ENCODE measurements at places on chromosomes 1 and 21. TPM values are rescaled to one million over a fixed set of nuclear protein-coding genes. Genes with fewer than 3 reads are reported as not detected.

PCP4L1 gene
- 0.26 TPM for total RNA-seq

TEDDM1 gene
- total RNA-seq, result not detected

- DNase-seq, result peak; percentile 36
Observed at GRCh38 chr1:40662864-40663263, 2.6 kb downstream of the RIMS3 start.

GRCh38 chr1:165259236-165259635 lies 97.3 kb downstream of the LMX1A start:
- DNase-seq, result no peak

- no peak for DNase-seq
Observed at GRCh38 chr1:154760469-154760933, 109.6 kb downstream of the KCNN3 start.

DNA sequence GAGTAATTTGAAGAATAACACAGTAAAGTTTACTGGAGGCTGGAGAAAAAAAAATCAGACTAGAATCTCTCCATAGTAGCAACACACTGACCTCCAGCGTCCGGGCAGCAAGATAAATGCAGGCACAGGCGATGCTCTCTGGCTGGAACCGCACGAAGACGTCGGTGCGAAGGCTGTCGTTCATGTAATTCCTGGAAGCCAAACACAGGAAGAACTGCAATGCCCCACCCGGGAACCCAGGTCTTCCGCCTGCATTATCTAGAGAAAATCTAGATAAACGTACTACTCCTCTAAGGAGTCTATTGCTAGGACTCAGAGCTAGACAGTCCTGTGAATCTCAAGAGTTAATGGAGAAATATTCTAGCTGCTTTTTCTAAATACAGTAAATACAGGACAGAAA lies 8.5 kb downstream of the CCNL2 start:
- DNase-seq, result no peak

GRCh38 chr1:163985700-163986099 lies 573.3 kb upstream of the PBX1 start:
- DNase-seq, result no peak

GRCh38 chr1:114108751-114109255 lies 44.9 kb downstream of the SYT6 start:
- DNase-seq, result peak; percentile 76

GRCh38 chr21:46033410-46034400 lies 52.1 kb downstream of the COL6A1 start:
- DNase-seq, result no peak

DNA sequence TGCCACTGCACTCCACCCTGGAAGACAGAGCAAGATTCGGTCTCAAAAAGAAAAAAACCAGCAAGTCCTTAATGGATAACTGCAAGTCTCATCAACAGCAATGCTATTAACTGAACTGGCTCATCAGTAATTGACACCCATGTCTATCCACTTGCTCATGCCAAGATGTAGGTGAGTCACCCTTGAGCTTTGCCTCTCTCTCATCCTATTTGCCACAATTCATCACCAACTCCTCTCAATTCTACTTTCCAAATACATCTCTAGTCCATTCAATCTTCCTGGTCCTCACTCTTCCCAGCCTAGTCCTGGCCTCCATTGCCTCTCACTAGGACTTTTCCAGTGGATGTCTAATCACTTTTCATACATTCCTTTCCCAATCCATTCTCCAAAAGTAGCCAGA lies 103.7 kb upstream of the PRMT6 start:
- DNase-seq, result peak; percentile 22
